ENCODE measurements at places on chromosomes 2 and 18. TPM values are rescaled to one million over a fixed set of nuclear protein-coding genes. Genes with fewer than 3 reads are reported as not detected.

GRCh38 chr18:23859466-23860336 is 154.9 kb upstream of the TTC39C start:
- DNase-seq, result no peak

DNA sequence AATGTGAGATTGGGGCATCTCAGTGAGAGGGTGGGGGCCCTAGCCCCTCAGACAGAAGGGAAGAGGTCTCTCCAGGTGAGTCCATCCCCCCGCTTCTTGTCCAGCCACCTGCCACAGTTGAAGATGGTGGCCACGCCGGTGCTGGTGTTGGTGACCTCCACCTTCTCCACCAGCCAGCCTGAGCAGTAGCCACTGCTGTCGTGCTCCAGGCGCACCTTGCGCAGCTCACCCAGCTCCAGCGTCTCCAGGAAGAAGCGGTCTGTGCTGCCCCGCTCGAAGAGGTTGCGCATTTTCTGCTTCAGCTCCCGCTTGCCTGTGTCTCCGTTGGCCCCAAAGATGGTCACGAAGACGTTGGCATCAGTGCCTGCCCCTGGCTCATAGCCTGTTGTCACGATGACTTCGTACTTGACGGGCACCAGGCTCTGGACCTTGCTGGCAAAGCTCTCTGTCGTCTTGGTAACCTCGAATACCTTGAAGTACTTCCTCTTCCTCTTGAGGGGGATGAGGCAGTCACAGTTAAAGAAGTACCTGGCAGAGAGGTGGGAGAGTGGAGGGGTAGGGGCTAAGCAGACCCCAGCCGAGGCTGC is 179.5 kb downstream of the LOXHD1 start:
- DNase-seq, result no peak

GRCh38 chr2:38690499-38691420 is 24.8 kb downstream of the GALM start:
- DNase-seq, result no peak

DNA sequence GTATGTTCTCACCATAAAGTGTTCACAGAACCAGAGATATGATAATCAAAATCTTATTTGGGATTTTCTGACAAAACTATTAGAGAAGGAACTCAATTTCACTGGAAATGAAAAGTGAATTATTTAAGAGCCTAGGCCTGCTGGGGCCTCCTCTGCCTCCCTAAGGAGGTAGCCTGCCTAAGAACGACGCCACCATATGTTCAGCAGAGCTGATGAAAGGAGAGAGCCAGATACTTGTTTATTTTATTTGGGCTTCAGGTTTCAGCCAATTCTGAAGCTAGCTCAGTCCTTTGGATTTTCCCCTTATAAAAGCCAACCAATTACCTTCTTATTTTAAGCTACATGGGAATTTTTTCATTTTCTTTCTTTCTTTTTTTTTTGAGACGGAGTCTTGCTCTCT is 433.1 kb upstream of the MAP2 start:
- DNase-seq, result no peak

GRCh38 chr2:195269220-195269619 is 387.8 kb upstream of the SLC39A10 start:
- DNase-seq, result no peak

- DNase-seq, result no peak
Observed at GRCh38 chr2:165227571-165227970, 11.6 kb upstream of the SCN2A start.

GRCh38 chr2:239329972-239330572 is 70.7 kb downstream of the HDAC4 start:
- no peak for DNase-seq

- DNase-seq, result no peak
Observed at GRCh38 chr2:104863146-104863467, 9.2 kb downstream of the POU3F3 start.

DNA sequence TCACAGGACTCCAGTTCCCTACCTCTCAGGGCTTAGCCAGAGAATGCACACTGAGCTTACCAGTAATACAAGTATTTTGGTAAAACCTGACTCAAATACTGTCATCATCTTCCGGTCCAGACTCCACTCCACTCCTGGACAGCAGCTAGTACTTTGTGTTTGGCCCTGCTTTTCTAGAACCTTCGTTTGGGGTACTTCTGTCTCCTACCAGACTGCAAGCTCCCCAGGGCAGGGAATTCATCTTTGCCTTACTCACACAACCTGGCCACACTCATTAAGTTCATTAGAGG is 108.9 kb upstream of the CDC42EP3 start:
- no peak for DNase-seq

DNA sequence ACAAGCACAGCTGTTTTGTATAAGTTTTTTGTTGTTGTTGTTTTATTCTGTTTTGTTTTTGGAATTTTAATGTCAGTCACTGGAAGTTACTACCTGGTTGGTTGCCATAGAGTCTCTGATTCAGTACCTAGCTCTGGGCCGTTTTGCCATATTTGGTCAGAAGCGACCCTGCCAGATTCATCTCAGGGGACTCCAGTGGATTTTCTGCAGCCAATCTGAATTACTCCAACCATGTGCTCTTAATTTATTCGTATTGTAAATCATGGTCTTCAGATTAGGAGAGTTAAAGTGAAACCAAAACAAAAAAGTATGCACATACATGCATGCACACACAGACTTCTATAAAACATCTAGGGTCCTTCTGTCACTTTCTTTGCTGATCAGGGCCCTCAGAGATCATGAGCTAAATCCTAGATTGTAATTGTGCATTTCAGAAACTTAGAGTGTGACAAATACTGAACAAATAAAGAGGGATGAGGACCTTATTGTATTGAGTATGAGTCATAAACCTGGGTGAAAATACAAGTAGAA is 317.4 kb upstream of the UBE2E3 start:
- DNase-seq, result no peak

GRCh38 chr2:132586101-132586511 is 83.9 kb downstream of the LYPD1 start:
- no peak for DNase-seq

- no peak for DNase-seq
Observed at GRCh38 chr18:3192286-3192685, 27.5 kb downstream of the MYOM1 start.

DNA sequence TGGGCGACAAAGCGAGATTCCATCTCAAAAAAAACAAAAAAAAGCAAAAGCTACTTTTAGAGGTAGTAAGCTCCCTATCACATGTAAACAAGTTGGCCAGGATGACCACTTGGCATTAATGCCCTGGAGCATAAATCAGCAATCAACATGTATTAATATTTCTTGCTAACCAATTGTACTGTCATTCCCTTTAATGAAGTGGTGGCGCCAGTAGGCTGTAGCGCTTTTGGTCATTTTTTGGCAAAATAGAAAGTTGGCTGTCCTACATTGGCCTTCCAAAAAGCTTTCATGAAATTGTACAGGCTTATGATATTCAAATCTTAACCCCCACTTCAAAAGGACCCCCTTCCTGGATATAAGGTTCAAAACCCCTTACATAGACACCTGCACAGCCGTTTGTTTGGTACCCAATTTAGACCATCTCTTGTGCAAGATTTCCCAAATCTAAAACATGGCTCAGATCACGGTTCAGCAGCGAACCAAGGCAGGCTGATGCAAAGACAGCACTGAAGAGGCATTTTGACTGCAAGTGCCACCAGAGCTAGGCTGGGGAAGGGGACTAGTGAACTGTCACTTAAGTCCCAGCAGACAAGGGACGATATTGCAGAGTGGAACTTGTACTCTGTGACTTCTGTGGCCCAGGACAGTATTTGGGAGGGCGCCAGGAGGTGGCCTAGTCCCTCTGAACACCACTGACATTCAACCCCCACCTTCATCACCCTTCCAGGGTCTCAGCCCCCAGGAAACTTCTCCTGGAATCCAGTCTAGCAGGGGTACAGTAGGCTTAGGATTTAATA is 31.9 kb downstream of the SMAD7 start:
- DNase-seq, result no peak

DNA sequence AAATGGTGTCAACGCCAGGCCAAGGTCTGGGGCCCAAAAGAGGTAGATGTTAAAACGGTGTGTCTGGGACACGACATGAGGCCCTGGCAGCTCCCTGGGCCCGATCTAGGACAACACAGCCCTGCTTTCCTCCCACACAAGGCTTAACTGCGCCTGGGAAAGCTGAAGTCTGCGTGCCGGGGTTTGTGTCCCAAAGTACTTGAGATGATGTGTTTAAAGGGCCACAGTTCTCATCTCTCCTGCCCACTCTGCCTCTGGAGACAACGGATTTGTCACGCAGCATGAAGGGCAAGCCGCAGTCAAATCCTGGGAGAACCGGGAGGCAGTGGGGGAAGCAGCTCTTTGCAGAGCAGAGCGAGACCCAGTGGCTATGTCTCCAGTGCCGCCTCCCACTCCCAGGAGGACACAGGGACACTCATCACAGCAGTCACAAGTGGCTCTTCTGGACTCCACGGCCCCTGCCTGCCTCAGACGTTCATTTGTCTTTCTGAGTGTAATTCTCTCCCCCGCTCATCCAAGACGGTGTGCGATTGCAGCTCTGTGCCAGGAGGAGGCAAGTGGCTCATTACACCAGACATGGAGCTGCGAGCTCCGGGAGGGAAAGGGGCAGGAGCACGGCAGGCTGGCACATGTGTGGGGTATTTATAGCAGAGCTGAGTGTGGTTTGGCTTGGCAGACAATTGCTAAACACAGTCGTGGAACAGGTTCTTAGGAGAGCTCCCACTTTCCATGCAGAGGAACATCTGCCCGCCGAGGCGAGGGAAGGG is 57.7 kb upstream of the SEMA4C start:
- no peak for DNase-seq

DNA sequence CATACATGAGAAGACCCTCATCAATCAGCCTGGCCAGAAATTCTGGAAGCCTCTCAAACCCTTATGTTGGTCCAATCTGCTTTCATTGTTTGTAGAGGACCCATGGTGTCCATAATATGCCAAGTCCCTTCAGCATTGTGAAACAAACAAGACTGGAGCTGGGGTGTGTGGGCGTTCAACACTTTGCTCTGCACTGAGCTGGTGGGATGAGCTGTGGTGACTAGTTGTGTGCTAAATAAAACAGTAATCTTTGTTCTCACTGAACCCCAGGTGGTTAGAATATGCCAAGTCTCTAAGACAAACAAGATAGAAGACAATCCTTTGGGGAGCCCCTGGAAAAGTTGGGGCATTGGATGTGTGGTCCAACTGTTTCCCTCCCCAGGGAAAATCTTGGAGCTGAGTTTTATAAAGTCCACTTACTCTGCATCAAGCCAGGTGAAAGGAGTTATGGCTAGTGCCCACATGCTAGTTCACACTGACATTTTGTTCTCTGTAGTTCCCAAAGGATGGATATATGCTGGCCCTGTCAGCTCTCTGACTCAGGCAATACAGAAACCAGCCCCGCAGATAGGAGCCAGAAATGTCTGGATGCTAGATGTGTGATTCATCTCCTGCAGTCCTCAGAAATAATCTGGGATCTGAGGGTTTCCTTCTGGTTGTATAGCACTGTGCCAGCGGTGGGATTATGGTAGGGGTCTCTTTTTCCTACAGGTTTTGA is 260.2 kb downstream of the TMX3 start:
- DNase-seq, result no peak

- DNase-seq, result no peak
Observed at GRCh38 chr2:69043736-69044400, 30.9 kb downstream of the ANTXR1 start.

DNA sequence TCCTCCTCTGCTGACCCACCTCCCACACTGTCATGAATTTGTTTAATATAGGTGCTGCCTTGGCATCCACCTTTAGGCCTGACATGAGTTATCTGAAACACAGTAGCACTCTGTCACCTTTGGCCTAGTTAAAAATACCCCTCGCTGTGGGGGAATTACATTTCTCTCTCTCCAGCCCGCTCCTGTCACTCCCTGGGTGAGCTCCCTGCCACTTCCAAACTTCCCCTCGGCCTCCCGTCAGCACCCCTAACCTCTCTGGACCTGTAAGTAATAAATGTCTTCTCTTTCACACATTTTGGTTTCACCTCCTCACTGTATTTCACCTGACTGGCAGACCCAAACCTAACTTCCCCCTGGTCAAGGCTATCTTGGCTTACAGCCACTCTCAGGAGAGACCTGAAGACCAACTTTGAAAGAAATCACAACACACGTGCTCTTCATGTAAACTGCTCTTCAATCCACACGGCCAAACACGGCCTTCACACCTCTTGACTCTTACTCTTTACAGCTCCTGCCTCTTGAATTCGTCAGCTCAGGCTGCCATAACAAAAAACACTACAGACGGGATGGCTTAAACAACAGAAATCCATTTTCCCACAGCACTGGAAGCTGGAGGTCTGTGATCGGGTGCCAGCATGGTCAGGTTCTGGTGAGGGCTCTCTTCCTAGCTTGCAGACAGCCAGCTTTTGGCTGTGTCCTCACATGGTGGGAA is 28.3 kb downstream of the REEP1 start:
- no peak for DNase-seq

- no peak for DNase-seq
Observed at GRCh38 chr2:182611009-182611408, 105.0 kb upstream of the DNAJC10 start.

GRCh38 chr2:236573066-236573929 is 3.7 kb downstream of the ACKR3 start:
- DNase-seq, result no peak

DNA sequence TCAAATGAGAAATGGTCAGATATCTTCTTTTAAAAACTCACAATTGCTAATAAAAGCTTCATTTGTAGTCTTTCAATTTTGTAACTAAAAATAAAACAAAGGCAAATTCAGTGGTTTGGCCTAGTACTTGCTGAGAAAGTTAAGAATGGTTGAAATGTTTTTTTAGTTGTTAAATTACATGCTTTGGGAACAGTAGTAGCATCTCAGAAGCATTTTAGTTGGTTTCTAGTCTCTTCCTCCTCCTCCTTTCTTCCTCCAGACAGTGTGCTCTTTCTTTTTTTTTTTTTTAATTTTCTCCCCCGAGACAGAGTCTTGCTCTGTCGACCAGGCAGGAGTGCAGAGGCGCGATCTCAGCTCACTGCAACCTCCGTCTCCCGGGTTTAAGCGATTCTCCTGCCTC is 9.8 kb downstream of the TRAK2 start:
- no peak for DNase-seq

- no peak for DNase-seq
Observed at GRCh38 chr2:142426064-142426463, 295.2 kb upstream of the LRP1B start.

DNA sequence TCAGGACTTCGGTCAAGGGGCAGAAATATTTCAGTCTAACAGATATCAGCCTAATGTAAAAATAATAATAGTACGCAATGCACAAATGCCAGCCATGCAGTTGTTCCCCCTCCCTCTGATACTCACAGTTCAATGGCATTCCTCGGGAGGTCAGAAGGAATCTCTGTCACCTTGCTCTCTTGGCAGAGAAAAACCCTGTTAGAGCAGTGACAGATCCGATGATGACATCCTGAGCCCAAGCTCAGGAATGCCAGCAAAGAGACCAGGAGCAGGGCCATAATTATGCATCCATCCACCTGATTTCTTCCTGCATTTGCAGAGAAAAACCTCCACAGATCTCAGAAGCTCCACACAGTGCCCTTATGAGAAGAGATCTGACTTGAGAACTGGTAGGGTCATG is at the start of gene FSHR:
FSHR (minus strand) TSS at position 376 of the 400 bp plus-strand sequence; CDS start at position 278, 98 bp downstream.
- no peak for DNase-seq

Gene TMEM198
- 3.5 TPM for total RNA-seq

Gene MYL1
- not detected for total RNA-seq

Gene MYOM1
- total RNA-seq, result 0.60 TPM

Gene KANSL1L
- total RNA-seq, result 2.6 TPM

Gene DSG4
- total RNA-seq, result not detected

Gene NAPG
- 29.6 TPM for total RNA-seq

Gene IL36RN
- total RNA-seq, result not detected

Gene CFC1
- total RNA-seq, result not detected

Gene SKOR2
- total RNA-seq, result not detected

Gene HOXD4
- not detected for total RNA-seq

Gene RAD51AP2
- total RNA-seq, result not detected

Gene DAW1
- not detected for total RNA-seq

All from activated naive CD8-positive, alpha-beta T cell treated with anti-CD3 and anti-CD28 coated beads for 36 hours (primary cell).